ENCODE measurements at places on chromosomes 12 and 14.

DNA sequence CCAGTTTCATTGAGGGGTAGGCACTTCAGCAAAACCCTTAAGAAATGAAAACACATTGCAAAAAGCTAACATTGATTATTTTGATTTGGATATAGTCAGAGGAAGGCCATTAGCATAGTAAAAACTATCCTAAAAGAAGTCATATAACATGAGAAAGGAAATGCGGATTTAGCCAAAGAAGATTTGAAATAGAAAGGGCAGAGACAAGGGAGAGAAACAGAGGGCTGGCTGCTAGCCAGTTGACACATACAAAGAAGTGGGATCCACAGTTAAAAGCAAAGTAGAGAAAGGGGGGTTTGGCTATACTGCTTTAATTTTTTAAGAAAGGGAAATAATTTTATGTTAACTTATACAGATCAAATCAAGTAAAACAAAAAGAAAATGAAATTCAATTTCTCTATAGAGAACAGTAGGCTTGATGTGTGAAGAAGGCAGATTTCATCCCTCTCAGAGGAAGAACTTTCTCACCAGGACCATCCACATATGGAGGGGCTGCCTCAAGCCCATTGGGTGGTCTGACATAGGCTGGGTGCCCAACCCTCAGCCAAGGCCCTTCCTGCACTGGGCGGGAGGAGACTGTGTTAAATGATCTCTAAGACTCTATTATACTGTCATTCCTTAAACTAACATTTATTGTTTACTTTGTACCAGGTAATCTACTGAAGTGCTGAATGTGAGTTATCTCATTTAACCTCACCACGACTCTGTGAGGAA, 420.3 kb downstream of the CCDC91 start:
- no peak for DNase-seq

GRCh38 chr14:85002846-85003245, 527.1 kb upstream of the FLRT2 start:
- no peak for DNase-seq

DNA sequence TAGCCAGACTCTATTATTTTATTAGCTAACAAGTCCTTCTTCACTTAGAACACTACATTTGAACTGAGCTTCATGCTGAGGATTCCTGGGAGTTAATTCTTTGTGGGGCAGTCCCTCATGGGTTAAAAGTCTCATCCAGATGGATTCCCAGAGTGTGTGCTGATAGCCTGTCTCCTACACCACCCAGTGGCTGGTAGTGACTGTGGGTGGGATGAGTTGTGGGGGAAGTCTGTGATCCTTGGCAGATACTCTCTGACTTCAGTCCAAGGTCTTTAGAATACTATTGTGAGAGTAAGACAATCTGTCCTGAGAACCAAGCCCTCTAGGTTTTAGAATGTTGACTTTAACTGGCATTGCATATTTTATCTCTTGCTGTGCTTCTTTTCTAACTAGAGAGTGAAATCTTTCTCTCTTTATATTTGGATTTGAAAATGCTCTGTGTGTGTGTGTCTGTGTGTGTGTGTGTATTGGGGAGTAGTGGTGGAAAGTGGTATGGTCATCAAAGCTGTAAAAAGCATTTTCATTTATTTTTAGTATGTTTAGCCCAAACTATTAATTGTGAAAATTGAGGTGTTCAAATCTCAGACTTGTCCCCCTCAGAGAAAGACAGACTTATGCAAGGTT, 37.3 kb downstream of the AKAP6 start:
- DNase-seq = no peak

DNA sequence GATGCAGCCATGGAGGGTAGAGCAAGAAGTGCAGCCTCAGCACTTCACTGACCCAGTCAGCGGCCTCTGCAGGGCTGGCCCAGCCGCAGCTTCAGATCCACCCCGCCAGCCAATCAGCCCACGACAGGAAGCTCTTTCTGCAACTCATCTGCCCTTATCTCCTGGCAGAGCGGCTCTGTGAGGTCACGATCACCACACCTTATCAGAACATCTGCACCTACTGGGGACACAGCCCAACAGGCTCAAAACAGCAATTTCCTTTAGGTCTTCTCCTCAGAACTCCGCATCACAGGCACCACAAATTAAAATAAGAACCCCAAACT, 287.3 kb downstream of the BCL11B start:
- DNase-seq = no peak

GRCh38 chr14:74952180-74952665, 3.2 kb downstream of the PGF start:
- no peak for DNase-seq

DNA sequence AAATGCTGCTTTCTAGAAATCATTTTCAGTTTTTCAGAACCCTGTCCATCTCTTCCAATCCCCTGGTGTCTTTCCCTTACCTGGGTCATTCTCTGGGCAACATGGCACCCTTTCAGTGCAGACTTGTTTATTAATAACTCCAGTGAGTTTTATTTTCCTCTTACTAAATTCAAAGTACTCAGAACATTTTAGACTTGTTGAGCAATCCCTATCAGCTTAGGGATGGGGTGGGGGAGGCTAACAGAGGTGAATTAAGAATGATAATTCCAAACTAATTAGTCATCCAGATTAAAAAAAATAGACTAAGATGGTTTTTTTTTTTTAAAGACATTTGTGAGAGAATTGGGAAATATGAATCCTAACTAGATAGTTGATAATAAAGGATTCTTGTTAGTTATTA, 10.7 kb downstream of the GPRC5A start:
- no peak for DNase-seq

- no peak for DNase-seq
Observed at GRCh38 chr14:103765526-103765925, 49.9 kb downstream of the ZFYVE21 start.

DNA sequence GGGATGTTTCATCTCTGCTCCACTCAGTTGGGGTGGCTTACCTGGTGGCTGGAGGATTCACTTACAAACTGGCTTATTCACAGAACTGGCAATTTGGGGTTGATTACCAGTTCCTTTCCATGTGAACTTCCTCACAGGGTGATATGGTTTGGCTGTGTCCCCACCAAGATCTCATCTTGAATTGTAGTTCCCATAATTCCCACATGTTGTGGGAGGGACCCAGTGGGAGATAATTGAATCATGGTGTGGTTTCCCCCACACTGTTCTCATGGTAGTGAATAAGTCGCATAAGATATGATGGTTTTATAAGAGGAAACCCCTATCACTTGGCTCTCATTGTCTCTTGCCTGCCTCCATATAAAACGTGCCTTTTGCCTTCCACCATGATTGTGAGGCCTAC, 26.9 kb upstream of the IGF1 start:
- DNase-seq = no peak

DNA sequence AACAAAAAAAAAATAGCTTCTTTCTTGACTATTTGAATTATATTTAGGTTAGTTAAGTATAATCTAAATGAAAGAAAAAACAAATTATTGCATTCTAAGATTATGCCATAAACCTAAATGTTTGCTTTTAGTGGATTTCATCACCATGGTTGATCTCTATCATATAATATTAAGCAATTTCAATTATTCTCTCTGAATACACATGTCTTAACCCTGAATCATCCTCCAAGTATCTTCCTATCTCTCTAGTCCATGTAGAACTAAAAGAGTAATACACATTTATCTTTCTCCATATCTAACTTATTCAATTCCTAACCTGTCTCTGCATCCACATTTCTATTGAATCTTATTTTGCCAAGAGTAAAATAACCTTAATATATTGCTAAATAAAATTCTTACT, 59.6 kb downstream of the PPFIA2 start:
- no peak for DNase-seq

All from 8988T (cell line).